ENCODE measurements at places on chromosomes 4 and X. TPM values are rescaled to one million over a fixed set of nuclear protein-coding genes. Genes with fewer than 3 reads are reported as not detected.

DNA sequence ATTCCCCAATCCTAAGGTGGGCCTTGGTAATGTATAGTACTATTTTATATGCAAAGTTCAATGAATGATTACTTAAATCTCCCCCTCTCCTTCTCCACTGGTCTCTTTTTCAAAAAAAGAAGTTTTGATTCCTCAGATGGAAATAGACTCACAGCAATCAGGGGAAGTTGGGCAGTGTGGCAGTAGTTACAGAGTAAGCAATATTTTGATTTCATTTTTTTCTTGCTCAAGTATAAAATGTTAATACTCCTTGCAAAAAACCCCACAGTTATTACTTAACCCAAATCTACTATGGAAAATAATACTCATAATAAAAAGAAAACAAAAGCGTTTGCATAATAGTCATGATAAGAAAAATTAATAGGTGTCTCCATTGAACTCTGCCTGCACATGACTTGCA, 56.9 kb upstream of the CXCL8 start:
- no peak for DNase-seq
- no peak overlapping the region for H3K27ac ChIP-seq
- no peaks in the 10 kb centered on the region for H3K4me1 ChIP-seq

- DNase-seq = no peak
- H3K27ac ChIP-seq = no peak overlapping the region
- H3K4me3 ChIP-seq = no peak overlapping the region
- no peaks in the 10 kb centered on the region for H3K27me3 ChIP-seq
These were observed 245.5 kb upstream of the TLL1 start for GRCh38 chr4:165627548-165627947.

GRCh38 chrX:72465889-72466288, 106.8 kb downstream of the HDAC8 start:
- no peak overlapping the region for H3K4me3 ChIP-seq
- H3K4me1 ChIP-seq = no peaks in the 10 kb centered on the region
- DNase-seq = no peak
- H3K36me3 ChIP-seq = no peaks in the 10 kb centered on the region

- no peaks in the 10 kb centered on the region for H3K36me3 ChIP-seq
- DNase-seq = no peak
- H3K4me3 ChIP-seq = peak overlapping the region; percentile 92
- H3K27ac ChIP-seq = peak overlapping the region; percentile 86
- H3K27me3 ChIP-seq = no peaks in the 10 kb centered on the region
These were observed 1.1 kb upstream of the CD99 start for GRCh38 chrX:2689773-2690666.

DNA sequence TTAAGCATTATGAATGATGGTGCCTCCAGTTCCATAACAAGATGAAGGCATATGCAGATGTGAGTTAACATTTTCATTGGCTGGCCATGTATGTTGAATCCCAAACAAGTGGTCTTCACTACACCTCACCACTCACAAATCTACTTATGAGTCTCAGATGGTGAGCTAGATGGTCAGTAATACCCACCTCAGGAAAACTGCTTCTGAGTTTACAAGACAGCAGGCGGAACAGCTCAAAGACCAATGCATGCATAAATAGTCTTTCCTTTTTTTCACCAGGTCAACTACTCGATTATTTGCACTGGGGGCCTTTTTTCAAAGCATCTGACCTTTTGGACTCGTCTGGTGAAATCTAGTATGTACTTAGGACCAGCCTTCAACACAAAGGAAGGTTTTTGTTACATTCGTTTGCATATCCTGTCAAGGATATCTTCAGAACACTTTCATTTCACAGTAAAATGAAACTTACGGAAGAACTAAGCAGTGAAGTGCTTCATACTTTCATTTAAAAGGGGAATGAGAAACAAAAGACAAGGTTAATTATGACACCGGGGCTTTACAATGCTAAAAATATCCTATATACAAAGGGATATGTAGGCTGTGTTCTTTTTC, 23.1 kb upstream of the TLR7 start:
- H3K27ac ChIP-seq = no peak overlapping the region
- no peak overlapping the region for H3K4me3 ChIP-seq
- no peaks in the 10 kb centered on the region for H3K4me1 ChIP-seq
- no peak for DNase-seq
- H3K36me3 ChIP-seq = no peaks in the 10 kb centered on the region

DNA sequence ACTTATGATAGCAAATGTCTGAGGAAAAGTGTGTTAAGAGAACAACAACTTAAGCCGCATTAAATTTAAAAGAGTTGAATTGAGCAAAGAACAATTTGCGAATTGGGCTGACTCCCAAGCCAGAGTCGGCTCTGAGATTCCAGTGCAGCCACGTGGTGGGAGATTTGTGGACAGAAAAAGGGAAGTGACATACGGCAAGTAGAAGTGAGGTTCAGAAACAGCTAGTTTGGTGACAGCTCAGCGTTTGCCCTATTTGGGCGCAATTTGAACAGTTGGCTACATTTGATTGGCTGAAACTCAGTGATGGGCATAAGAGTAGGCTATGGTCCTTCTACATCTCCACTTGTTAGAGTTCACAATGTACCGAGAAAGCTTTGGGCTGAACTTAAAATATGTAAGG, 124.0 kb downstream of the PRKX start:
- no peaks in the 10 kb centered on the region for H3K36me3 ChIP-seq
- no peaks in the 10 kb centered on the region for H3K4me1 ChIP-seq
- no peak overlapping the region for H3K4me3 ChIP-seq
- no peak for DNase-seq
- no peaks in the 10 kb centered on the region for H3K27me3 ChIP-seq
- H3K27ac ChIP-seq = no peak overlapping the region

- no peak for DNase-seq
- no peaks in the 10 kb centered on the region for H3K4me1 ChIP-seq
- H3K27me3 ChIP-seq = no peaks in the 10 kb centered on the region
- no peak overlapping the region for H3K27ac ChIP-seq
These were observed 472.7 kb downstream of the ARAP2 start for GRCh38 chr4:35771571-35771970.

Gene RIBC1
- total RNA-seq = 0.36 TPM

Gene FAM236B
- total RNA-seq = not detected

- H3K27ac ChIP-seq = no peak overlapping the region
- H3K4me1 ChIP-seq = no peaks in the 10 kb centered on the region
- no peak for DNase-seq
- H3K4me3 ChIP-seq = no peak overlapping the region
- H3K27me3 ChIP-seq = no peaks in the 10 kb centered on the region
These were observed 51.6 kb upstream of the HTR2C start for GRCh38 chrX:114532111-114532805.

Gene MEPE
- total RNA-seq = not detected

- no peaks in the 10 kb centered on the region for H3K27me3 ChIP-seq
- H3K4me1 ChIP-seq = no peaks in the 10 kb centered on the region
- H3K36me3 ChIP-seq = no peaks in the 10 kb centered on the region
- no peak overlapping the region for H3K4me3 ChIP-seq
- H3K27ac ChIP-seq = no peak overlapping the region
- no peak for DNase-seq
These were observed 756.1 kb downstream of the SH3BGRL start for GRCh38 chrX:81957900-81958545.

DNA sequence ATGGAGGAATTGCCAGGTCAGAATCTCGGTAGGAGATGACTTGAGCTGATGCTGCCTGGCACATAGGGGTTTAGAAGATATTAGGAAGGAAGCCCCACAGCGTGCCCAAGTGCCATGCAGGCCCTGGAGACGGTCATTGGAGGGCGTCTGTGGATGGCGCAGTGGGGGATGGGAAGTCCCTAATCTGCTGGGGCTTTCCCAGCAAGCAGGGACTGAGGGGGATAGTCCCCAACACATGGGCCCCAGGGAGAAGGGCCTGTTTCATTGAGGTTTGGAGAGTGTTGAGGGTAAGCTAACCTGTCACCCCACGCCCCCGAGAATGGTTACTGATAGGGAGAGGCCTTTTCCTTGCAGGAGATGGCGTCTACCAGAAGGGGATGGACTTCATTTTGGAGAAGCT, 7.8 kb downstream of the TAFAZZIN start:
- peak overlapping the region; percentile 16 for H3K27ac ChIP-seq
- no peak overlapping the region for H3K4me3 ChIP-seq
- DNase-seq = no peak
- peaks cover 9% of the 10 kb centered on the region for H3K36me3 ChIP-seq

DNA sequence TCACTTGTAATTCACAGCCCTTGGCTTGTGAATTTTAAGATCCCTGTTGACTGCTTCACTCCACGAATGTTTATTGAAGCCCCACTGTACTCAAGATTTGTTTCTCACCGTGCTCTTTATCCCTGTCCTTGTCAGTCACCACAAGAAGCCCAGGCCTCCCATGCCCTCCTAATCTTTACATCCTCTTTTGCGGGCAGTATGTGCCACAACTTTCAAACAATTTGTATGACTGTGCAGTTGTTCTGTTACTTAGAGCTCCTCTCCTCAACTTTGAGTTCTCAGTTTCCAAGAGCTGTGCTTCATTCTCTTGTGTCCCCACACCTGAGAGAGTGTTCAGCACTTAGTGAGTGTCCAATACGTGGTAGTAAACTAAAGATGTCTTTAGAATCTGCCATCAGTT, 467.7 kb downstream of the NKX6-1 start:
- H3K36me3 ChIP-seq = no peaks in the 10 kb centered on the region
- H3K27me3 ChIP-seq = no peaks in the 10 kb centered on the region
- no peak overlapping the region for H3K4me3 ChIP-seq
- no peak for DNase-seq
- H3K27ac ChIP-seq = no peak overlapping the region
- H3K4me1 ChIP-seq = no peaks in the 10 kb centered on the region

DNA sequence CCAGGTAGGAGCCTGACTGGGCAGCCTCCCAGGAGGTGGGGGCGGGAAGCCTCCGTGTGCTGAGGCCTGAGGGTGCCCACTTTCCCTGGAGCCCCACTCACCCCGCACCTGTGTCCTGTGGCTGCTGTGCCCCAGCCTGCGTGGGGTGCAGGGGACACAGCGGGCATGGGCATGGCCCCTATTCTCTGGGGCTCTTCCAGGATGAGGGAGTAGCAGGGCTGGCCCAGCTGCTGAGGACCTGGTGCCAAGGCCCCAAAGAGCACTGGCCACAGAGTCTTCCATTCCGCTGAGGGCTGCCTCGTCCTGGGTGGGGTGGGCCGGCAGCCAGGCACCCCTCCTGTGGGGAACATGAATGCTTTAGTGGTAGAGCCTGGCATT, 51.7 kb upstream of the SORCS2 start:
- H3K4me1 ChIP-seq = no peaks in the 10 kb centered on the region
- no peak overlapping the region for H3K4me3 ChIP-seq

All from psoas muscle (tissue), 8 donors.